Renal pelvis (tissue), 12 donors: ENCODE measurements at places on chromosomes 11 and 22.

- DNase-seq = no peak
Observed at GRCh38 chr11:75763846-75764245, 4.7 kb upstream of the DGAT2 start.

- no peak for DNase-seq
Observed at GRCh38 chr11:28674433-28675103, 566.4 kb downstream of the METTL15 start.

DNA sequence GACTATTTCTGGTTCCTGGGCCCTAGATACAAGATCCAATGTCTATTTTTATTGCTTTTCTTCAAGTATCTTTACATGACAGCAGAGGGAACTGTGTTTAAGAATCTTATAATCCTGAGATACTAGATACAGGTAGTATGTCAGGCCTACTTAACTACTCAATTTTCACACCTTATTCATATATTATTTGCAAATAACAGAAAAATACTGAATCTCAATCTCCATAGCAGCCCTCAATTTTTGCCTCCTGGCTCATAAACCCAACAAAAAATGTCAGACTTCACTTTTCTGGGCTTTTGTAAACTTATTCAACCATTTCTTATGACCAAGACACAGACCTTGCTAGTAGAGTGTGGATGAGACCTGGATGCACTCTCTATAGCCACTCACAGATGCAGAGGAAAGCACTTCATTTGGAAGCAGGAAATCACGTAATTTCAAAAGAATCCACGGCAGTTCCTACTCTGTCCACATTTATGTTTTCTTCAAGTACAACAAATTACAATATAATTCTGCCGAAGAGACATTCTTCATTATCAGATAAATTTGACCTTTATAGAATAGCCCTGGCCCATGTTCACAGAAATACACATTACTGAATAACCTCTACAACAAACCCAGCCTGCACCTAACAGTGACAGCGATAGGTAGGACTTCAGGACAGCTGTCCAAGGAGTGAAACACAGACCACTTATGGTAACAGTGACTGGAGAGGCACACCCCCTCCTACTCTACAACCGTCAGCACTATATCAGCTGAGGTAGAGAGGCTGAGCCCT, 62.0 kb upstream of the YPEL1 start:
- DNase-seq = no peak

DNA sequence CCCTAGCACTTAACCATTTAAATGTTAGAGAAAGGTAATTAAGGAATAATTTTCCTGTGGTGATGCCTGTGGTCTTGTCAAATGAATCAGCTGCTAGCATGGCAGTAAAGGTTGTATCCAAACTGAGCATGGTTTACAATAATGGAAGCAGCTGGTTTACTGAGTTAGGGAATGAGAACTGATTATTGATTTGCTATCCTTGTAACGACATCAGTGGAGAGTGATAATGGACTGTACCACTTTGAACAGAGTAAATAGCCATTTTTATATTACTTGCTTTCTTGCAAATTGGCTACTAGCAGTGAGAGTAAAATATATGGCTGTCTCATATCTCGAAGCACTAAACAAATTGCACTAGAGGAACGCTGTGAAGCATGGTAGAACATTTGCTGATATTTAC, 589.0 kb upstream of the ANO5 start:
- DNase-seq = no peak

DNA sequence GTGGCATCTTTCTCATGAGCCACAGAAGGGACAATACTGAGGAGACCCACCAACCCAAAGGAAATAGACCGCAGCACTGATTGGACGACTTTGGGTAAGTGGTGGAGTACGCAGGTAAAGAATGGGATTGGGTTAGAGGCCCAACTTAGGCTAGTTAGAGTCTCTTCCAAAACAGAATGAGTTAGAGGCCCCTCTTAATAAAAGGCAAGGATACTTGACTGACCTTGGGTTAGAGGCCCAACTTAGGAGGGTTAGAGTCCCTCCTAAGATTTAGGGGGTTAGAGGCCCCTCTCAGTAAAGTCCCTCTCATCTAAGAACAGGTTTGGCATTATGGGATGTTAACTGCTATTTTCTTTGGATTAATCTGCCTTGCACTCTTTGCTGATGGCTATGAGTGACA, 24.6 kb downstream of the CCKBR start:
- no peak for DNase-seq
